ENCODE measurements at places on chromosomes 4 and X.

DNA sequence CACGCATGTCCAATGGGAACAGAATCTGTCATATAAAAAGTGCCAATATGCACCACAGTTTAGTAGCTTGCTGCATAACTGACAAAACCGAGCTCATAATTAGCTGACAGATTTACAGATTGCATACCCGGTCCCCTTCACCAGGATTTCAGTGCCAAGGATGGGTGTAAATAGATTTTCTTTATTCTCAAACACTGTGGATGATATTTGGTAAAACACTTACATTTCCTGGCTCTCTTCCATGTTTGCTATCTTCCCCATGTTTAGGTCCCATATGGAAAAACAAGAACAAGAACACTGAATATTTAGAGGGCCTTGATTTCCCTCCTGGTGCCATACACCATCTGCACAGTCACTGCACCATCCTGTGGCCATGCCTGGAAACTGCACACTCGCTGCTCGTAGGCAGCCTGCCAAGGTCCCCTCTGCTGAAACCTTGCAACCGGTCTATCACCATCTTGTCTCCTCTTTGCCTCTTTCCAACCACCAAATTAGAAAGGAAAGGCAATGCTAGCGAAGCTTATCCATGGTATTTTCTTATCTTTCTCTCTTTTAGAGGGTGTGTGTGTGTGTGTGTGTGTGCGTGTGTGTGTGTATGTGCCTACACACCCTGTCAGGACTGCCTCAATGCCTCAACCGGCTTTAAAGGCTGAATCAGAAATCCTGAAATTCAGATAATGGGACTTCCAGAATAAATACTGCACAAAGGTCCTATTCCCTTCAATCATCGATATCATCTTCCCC is 124.2 kb upstream of the MBNL3 start:
- peak; percentile 13 for DNase-seq

DNA sequence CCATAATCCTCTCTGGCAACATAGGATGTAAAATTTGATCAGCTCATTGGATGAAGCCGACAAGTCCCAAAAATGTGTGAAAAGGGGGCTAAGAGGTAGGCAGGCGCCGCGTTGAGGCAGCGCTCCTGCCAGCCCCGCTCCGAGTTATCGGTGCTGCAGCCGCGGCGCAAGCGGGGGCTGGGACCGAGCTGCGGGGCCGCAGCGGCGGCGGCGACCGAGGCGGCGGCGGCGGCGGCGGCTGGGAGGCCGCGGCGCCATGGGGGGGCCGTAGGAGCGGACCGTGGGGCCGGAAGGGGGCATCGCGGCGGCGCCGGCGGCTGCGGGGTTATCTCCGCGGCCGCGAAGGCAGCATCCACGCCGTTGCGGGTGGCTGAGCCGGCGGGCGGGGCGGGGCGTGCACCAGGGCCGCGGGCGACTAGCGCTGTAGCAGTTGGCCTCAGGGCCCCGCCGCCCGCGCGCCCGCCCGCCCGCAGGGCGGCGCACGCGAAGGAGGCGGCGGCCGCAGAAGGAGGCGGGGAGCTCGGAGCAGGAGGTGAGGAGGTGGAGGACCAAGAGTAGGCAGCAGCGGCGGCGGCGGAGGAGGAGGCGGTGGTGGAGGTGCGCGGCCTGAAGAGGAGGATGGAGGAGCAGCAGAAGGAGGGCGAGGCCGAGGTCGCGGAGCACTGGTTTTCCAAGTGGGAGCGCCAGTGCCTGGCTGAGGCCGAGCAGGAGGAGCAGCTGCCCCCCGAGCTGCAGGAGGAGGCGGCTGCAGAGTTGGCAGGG is 126.0 kb upstream of the CXorf66 start:
- peak; percentile 59 for DNase-seq

DNA sequence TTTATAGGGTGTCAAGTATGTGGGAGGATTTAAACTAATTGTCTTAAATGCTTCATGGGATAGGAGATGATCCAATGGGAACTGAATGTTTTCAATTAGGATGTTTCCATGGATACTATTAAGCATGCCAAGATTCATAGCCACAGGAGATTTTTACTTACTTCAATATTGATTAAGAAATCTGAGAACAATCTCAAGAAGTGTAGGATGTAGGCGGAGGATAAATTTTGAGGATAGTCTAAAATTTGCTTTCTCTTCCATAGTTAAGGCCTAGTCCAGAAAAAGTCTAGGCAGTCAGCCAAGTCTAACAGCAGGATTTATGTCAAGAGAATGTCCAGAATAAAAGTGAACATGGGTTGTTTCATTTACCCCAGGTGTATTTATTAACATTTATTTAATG is 32.8 kb downstream of the REPS2 start:
- no peak for DNase-seq

DNA sequence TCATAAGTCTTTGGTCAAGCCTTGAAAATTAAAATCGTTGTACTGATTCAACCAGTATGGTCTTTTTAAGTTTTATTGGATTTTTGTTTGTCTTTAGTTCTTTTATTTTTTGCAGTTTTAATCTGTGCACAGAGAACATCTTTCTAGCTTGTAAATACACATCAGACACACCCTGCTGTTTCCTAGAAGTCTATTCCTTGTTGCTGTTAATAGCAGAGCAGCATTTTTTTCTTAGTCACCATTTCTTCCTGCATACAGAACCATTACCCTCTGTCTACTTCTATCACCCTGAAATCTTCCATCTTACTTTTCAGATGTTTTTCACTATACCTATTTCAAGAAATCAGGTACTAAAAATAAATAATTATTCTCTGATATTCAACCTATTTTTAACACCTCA is 375.4 kb downstream of the GRID2 start:
- no peak for DNase-seq

- DNase-seq, result no peak
These were observed 1170.5 kb upstream of the AGA start for GRCh38 chr4:178612733-178613132.

GRCh38 chr4:139419388-139419914 is 34.5 kb upstream of the RAB33B start:
- DNase-seq, result peak; percentile 22

- no peak for DNase-seq
These were observed 2.8 kb upstream of the PCDH7 start for GRCh38 chr4:30717208-30718020.

- no peak for DNase-seq
These were observed 347.4 kb upstream of the FGF13 start for GRCh38 chrX:139058831-139059495.

- no peak for DNase-seq
These were observed 622.7 kb downstream of the PCDH18 start for GRCh38 chr4:136909626-136910025.

- DNase-seq, result no peak
These were observed 393.4 kb downstream of the MID1IP1 start for GRCh38 chrX:39194673-39195072.

DNA sequence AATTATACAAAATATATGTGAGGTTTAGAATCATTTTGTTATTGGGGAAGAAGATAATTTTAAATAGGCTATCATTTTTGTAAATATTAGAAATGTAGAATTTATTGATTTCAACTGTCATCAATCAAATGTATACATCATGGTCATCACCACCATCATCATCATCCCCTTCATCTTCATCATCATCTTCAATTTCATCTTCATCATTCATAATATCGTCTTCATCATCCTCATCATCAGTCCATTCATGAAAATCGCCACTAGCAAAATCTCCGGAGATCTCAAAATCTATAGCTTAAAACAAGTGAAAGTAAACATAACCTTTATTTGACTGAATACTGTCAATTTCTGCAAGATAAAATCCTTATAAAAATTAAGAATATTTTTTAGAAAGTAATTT is 499.5 kb downstream of the SPOCK3 start:
- DNase-seq, result no peak

GRCh38 chr4:55395218-55395528 is 584 bp upstream of the TMEM165 start:
- DNase-seq, result no peak

DNA sequence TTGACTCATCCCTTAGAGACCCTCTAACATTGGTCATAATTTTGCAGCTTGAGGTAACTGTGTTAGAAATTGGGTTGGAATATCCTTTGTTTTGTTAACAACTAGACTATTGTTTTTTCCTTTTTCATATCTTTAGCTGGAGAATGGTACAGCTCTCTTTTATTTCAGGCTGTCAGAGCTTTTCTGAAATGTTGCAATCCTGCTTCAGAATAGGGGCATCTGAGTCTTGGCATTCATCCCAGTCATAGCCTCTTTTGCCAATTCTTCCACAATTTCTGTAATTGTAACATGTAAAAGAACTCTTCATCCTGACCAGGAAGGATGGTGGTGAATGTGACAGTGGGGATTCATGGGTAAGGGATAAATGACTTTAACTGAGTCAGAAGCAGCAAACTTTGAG is 128.7 kb downstream of the FHIP1A start:
- DNase-seq, result no peak

DNA sequence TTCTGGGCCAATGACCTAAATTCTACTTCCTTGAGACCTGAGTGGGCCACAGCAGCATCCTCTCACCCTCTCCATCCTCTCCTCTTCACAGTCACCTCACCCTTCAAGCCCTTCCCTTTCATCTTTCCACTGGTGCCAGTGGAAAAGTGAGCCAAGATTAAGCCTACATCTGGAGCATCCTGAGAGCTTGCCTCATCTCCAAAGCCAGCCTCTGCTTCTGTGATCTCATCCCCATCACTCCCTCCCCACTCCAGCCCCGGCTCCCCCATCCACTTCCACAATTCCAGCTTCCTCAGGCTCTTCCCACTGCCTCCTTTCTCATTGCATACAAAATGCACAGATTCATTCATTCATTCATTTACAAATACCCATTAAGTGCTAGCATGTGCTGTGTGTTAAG is 10.1 kb upstream of the RASL11B start:
- DNase-seq, result no peak

- DNase-seq, result no peak
These were observed 399.1 kb downstream of the PPP1R2C start for GRCh38 chrX:42378857-42379256.

DNA sequence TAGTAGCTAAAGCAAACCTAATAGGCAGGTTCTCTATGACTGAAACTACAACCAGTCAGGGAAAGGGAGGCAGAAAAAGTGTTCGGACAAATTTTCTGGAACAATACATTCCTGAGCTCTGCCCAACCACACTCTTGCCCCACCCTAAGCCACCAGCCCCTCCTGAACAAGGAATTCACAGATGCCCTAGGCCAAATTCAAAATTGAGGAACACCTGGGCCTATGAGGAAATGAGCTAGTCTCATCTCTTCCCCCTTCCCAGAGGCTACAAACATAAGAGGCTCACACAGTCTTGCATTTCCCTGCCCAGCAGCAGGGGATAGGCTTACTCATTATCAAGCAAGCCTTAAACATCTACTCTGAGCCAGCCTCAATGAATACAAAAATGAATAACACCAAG is 284.7 kb downstream of the ZNF674 start:
- no peak for DNase-seq
